ENCODE measurements at places on chromosomes 2 and 18. TPM values are rescaled to one million over a fixed set of nuclear protein-coding genes. Genes with fewer than 3 reads are reported as not detected.

NMUR1 gene
- 0.41 TPM for total RNA-seq

LRATD1 gene
- 3.1 TPM for total RNA-seq

ORC2 gene
- 24.5 TPM for total RNA-seq

DYNAP gene
- total RNA-seq = not detected

ARHGAP15 gene
- total RNA-seq = 7.0 TPM
